M059J (cell line): ENCODE measurements at places on chromosomes 1 and 21. TPM values are rescaled to one million over a fixed set of nuclear protein-coding genes. Genes with fewer than 3 reads are reported as not detected.

SPRR1B gene
- total RNA-seq: not detected in 2 replicates

ADORA3 gene
- total RNA-seq: not detected in 2 replicates

FCMR gene
- 0.34 and 3.5 TPM in 2 replicates for total RNA-seq

PPP2R5A gene
- total RNA-seq: 22.9 and 23.1 TPM in 2 replicates

ALX3 gene
- not detected in 2 replicates for total RNA-seq

DNA sequence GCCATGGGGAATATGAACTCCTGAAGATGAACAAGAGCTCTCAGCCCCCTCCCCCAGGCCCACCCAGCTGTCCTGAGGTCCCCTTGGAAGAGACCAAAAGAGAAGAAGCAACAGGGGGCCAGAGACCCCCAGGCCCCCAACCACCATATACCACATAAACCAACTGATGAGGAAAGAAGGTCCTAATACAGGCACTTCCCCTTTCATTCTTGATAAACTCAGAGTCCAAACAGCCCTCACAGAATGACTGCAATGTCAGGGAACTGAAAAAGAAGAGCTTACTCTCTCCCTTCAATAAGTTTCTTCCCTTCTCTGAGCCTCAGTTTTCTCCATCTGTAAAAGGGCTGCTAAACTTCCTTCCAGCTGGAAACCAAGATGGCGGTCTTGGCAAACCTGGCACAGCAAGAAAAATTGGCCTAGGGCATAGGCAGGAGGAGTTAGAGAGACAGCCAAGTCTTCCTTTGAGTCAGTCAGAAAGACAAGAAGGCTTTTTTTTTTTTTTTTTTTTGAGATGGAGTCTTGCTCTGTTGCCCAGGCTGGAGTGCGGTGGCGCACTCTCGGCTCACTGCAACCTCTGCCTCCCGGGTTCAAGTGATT is 90.5 kb downstream of the VWA5B1 start:
- peak; percentile 45 for DNase-seq

GRCh38 chr1:110463725-110464124 is 12.8 kb downstream of the PROK1 start:
- DNase-seq: peak; percentile 33

DNA sequence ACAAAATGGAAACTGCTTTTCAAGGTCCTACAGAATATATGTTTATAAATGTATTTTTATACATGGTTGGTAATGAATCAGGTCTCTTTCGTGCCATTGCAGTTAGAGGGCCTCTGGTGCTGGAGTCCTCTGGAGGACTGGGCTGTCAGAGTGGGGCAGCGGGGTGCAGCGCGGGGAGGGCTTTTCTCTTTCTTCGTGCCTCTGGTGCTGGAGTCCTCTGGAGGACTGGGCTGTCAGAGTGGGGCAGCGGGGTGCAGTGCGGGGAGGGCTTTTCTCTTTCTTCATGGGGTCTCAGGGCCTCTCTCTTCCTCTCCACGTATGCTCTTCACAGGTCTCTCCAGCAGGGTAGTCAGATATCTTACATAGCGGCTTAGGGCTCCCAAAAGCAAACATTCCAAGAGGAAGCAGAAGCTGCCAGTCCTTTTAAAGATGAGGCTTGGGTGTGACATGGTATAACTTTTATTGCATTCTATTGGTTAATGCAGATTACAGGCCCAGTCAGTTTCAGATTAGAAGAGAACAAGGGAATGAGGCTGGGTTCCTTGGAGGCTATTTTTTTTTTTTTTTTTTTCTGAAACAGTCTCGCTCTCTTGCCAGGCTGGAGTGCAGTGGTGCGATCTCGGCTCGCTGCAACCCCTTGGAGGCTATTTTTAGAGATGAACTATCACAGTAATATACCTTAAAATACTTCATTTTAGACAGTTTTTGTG is 13.1 kb downstream of the SDCCAG8 start:
- no peak for DNase-seq

DNA sequence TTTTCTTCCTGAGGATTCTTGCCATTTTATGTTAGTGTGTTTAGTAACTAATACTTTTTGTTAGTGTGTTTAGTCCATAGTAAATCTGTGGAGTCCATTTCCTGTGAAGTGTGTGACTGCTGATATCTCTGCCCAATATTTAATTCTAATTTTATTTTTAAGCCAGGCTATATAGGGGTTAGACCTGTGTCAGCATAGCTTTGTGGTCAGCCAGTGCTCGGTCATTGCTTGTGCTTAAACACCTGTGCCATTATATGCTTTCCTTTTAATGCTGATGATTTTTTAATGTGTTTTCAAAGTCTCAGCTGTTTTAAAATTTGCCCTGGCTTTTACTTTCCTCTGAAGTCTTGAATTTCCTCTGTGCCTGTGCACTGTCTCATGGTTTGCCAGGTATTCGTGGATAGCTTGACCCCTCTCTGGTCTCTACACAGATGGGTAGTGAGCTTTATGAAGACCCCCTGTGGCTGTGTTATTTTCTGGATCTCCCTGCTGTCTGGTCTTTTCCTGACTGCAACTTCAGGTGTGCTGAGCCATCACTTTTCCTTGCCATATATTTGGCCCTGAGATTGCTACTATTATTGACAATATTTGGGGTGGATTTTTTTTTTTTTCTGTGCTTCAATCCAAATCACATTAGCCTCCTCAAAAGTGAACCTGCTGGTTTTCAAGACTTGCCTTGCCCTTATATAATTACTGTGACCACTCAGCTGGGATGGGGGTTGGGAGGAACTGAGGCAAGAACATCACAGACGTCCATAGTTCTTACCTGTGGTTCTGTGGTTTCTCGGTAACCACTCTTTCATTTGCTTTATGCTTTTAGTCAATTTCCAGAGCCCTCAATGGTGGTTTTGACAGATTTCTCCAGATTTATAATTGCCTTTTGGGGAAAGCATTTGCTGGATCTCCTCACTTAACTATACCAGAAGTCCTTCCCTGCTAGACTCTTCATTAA is 59.6 kb downstream of the RPS6KC1 start:
- no peak for DNase-seq

DNA sequence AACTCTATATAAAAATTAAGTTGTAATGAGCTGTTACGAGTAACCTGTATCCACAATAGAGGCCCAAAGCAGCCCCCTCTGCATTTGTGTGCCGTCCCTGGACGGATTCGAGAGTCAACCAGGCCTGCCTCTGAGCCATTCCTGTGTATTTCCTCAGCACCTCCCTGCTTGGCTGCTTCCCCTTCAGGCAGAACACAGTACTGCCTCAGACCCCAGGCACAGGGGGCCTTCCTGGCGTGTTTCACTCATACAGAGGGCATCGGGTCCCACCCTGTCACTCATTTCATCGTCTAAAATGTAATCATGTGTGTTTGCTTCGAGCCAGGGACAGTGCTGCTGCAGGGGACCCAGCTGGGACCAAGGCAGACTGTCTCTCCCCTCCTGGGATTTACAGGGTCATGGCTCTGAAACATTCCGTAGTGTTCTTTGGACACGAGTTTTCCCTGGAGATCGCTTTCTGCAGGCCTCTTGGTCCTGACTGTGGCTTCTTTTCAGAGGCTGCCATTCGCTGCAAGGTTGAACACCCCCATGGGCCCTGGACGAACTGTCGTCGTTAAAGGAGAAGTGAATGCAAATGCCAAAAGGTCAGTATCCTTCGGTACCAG is 19.4 kb downstream of the LGALS8 start:
- no peak for DNase-seq

- peak; percentile 45 for DNase-seq
Measured at GRCh38 chr1:72178266-72178665, 104.1 kb downstream of the NEGR1 start.

DNA sequence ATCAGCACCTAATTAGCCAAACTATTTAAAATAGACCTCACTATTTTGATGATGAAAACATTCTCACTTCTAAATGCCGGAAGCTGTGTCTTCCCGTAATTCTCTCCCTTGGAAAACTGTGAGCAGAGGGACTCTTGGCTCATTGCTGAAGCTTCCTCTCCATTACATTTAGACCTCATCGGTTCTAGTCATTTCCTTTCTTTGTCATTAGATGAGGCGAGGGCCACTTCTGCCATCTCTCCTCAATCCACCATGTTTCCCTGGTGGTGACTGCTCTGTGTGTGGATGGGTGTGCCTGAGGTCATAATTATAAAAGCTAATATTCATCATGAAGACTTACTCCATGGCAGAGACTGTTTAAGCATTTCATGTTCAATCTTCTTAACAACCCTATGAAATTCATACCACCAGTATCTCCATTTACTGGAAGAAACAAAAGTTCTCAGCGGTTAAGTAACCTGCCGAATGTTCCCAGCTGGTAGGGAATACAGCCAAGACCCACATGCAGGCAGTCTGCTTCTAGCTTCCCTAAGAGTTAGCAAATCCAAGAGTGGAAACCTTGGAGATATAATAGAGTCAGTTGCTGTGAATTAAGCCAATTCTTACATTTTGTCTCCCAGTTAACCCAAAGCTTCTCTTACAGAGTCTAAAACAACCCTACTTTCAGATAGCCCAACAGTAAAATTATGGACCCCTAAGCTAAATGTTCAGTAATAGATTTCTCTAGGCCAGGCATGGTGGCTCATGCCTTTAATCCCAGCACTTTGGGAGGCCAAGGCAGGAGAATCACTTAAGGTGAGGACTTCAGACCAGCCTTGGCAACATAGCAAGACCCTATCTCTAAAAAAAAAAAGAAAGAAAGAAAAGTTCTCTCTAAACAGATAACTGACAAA is 156.2 kb downstream of the ZBTB18 start:
- DNase-seq: no peak

DNA sequence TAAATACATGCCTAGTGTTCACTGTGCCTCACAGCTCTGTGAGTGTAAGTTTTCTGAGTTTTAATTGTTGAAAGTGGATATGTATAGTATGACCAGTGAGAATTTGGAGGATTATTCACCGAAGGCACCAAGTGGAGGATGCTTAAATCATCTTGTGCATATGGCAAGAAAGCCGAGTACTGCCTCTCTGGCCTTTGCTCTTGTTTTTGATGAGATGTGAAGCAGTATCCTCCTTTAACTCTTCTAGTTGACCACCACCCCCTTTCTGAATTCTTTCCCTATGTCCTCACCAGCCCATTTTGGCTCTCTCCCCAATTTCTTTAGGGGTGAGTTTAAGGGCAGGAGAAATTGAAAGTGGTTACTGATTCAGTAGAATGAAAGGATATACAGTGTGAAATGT is 130.4 kb downstream of the SYT2 start:
- DNase-seq: peak; percentile 92

GRCh38 chr1:15965228-15965767 is 10.6 kb downstream of the ZBTB17 start:
- DNase-seq: no peak

- peak; percentile 35 for DNase-seq
Measured at GRCh38 chr1:244346972-244347618, 104.6 kb downstream of the ADSS2 start.

DNA sequence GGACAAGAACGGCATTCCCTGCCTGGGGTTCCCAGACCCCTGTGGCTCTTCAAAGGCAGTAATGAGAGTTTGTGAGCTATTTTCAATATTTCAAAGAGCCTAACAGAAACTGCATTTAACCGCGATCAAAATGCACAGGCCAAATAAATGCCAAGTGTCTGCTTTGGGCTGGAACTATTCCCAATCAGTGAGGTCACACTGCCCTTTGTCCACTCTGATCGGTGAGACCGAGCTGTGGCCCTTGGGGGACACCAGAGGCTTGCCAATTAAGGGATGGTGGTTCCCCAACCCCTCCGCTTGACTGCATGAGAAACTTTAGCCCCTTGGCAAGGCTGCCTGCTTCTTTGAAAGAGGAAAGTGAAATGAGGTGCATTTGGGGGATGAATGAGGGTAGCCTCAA is 20.3 kb downstream of the CSMD2 start:
- DNase-seq: no peak

DNA sequence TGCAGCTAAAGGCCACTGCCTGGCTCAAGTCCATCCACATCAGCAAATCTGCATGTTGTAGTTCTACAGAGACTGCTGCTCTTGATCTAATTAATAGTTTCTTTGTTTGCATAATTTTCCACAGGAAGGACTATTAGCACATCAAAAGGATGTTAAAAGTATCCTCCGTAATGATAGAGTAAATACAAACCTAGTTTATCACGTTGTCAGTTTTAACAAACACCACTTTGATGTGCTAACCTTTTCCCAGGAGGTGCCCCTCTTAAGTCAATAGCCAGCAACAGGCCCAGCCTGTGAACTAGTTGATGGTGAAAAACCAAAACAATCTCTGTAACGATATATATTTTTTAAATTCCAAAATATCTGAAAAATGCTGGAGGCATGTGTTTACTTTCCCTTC is 64.2 kb upstream of the SLC22A15 start:
- DNase-seq: no peak

GRCh38 chr1:45018599-45019230 is 6.7 kb downstream of the UROD start:
- DNase-seq: peak; percentile 76

DNA sequence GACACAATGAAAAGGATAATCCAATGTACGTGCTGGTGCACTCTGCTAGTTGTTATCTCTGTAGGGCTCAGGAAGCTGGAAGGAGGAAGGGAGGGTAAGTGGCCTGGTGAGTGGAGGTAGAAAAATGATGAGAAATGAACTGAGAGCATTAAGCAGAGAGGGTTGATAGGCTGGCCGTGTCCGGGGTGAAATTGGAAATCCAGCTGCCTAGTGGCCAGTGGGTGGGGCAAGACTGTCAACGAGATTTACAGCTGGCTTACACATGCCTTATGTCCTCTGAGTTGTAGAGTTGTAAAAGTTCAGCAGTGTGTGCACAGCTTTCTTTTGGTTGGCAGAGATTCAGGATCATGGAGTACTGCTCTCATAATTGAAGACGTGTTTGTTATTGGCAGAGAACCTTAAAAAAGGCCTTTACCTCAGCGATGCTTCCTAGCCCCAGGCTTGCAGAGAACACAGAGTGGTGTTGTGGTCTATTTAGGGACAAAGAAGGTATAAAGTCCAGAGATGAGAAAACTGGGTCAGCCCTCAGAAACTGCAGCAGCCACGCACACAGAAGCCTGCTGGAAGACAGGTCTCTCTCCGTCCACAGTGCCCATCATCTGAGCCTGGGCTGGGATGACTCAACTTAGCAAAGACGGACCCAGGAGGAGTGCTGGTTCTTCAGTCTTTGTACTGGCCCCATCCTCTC is 132.4 kb downstream of the EDEM3 start:
- DNase-seq: peak; percentile 77

DNA sequence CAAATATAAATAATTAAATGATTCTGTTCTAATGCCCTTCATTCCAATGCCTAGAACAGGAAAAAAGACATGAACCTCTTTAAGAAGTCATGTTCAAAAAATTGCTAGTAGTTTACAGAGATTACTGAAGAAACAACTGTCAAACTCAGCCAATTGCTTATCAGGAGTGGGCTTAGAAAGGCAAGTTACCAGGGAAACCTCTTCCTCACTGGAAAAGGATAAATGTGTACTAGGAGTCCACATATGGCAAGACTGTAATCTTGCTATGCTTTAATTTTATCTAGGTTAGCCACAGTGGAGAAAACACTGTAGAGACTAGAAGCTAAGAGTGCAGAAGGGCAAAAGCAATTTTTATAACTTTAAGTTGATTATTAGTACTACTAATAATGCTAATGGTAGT is 42.1 kb upstream of the DEPDC1 start:
- DNase-seq: no peak

GRCh38 chr1:98490099-98490498 is 171.4 kb upstream of the SNX7 start:
- no peak for DNase-seq
